ENCODE measurements at places on chromosomes 2 and 18. TPM values are rescaled to one million over a fixed set of nuclear protein-coding genes. Genes with fewer than 3 reads are reported as not detected.

GRCh38 chr2:3644246-3644525 is 13.8 kb upstream of the ALLC start:
- H3K4me3 ChIP-seq, result no peak overlapping the region
- H3K27ac ChIP-seq, result no peak overlapping the region
- no peaks in the 10 kb centered on the region for H3K4me1 ChIP-seq
- H3K36me3 ChIP-seq, result no peaks in the 10 kb centered on the region
- no peak for DNase-seq
- H3K27me3 ChIP-seq, result no peaks in the 10 kb centered on the region

DNA sequence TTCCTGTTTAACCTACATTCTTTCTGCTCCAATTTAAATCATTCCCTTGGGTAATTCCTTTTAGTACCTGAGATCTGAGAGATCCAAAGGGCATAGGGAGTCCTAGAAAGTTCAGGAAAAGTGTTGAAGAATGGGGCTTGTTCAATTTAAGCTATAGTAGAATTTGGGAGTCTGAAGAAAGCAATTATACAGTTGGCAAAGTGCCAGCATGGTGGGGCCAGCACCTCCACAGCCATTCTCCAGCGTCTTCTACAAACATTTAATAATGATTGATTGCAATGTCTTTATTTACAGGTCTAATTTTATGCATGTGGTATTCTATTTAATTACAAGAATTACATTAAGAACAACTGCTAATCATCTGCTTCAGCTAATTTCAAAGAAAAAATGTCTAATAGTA is 957.7 kb upstream of the GYPC start:
- no peak overlapping the region for H3K4me3 ChIP-seq
- no peak overlapping the region for H3K27ac ChIP-seq
- H3K4me1 ChIP-seq, result peaks cover 6% of the 10 kb centered on the region
- DNase-seq, result no peak
- H3K36me3 ChIP-seq, result no peaks in the 10 kb centered on the region

DNA sequence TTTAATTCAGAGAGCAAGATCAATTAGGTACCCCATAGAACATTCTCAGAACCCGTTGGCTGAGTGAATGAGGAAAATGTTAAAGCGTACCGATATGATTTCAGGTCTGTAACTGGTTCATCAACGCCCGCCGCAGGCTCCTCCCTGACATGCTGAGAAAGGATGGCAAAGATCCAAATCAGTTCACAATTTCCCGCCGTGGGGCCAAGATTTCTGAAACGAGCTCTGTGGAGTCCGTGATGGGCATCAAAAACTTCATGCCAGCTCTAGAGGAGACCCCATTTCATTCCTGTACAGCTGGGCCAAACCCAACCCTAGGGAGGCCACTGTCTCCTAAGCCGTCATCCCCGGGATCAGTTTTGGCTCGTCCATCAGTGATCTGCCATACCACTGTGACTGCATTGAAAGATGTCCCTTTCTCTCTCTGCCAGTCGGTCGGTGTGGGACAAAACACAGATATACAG is 7.3 kb downstream of the TGIF1 start:
- peaks cover 88% of the 10 kb centered on the region for H3K4me1 ChIP-seq
- DNase-seq, result no peak
- peak overlapping the region; percentile 38 for H3K4me3 ChIP-seq
- peaks cover 43% of the 10 kb centered on the region for H3K36me3 ChIP-seq
- H3K27ac ChIP-seq, result peak overlapping the region; percentile 88

DNA sequence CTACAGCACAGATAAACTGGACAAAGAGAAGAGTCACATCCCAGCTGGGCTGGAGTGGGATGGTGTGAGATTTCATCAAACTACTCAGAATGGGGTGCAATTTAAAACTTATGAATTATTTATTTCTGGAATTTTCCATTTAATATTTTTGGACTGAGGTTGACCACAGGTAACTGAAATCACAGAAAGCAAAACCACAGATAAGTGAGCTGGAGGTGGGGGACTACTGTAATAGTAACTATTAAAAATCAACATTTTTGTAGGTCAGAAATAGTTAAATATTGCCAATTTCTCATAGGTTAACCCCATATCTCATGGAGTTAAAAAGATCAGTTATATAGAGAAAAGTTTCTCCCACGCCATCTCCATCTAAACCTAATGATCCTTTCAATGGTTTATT is 88.1 kb downstream of the SPOPL start:
- H3K36me3 ChIP-seq, result peaks cover 3% of the 10 kb centered on the region
- no peaks in the 10 kb centered on the region for H3K4me1 ChIP-seq
- H3K27ac ChIP-seq, result no peak overlapping the region
- H3K27me3 ChIP-seq, result no peaks in the 10 kb centered on the region
- no peak for DNase-seq
- H3K4me3 ChIP-seq, result no peak overlapping the region

- H3K36me3 ChIP-seq, result no peaks in the 10 kb centered on the region
- no peak overlapping the region for H3K27ac ChIP-seq
- no peak for DNase-seq
- no peak overlapping the region for H3K4me3 ChIP-seq
- H3K4me1 ChIP-seq, result no peaks in the 10 kb centered on the region
- no peaks in the 10 kb centered on the region for H3K27me3 ChIP-seq
Observed at GRCh38 chr2:37797081-37797480, 125.6 kb upstream of the CDC42EP3 start.

DNA sequence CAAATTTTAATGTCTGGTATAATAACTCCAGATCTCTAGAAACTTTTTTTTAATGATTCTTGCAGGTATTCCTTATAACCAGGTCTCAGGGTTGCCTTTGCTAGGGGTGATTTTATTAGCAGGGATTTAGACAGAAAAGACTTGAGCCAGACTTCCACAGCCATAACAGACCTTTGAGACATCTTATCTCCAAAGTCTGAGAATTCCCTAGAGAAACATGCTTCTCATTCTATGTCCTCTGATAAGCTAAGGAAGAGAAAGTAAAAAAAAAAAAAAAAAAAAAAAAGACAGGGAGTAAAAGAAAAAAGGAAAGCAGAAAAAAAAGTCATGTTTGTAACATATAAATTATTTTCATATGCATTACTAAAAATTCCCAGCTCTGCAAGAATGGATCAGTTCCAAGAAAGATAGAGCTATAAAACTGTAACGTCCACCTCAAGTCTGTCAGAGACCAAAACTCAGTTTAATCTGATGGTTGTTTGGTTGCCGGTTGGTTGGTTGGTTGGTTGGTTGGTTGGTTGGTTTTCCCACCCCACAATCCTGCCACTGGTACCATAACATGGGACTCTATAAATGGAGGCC is 153.8 kb downstream of the COL6A3 start:
- no peak overlapping the region for H3K4me3 ChIP-seq
- DNase-seq, result no peak
- no peaks in the 10 kb centered on the region for H3K36me3 ChIP-seq
- H3K27me3 ChIP-seq, result no peaks in the 10 kb centered on the region
- H3K4me1 ChIP-seq, result no peaks in the 10 kb centered on the region
- H3K27ac ChIP-seq, result no peak overlapping the region

DNA sequence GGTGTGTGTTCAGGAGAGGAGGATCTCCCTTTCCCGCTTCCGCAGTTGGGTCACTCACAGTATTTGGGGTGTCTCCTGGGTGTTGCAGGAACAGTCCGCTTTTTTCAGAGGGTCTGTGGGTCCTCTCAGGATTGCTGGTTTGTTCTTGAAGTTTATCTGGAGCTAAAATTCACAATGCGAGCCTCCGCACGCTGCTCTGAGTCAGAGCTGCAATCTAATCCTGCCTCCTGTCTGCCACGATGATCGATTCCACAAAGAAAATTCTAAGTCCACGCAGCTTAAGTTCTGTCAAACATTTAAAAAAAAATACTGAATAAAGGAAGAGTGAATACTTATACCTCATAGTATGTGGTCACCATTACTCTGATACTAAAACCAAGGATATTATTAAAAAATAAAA is 76.5 kb downstream of the RAD51AP2 start:
- H3K36me3 ChIP-seq, result no peaks in the 10 kb centered on the region
- no peak overlapping the region for H3K27ac ChIP-seq
- no peak overlapping the region for H3K4me3 ChIP-seq
- H3K4me1 ChIP-seq, result no peaks in the 10 kb centered on the region
- DNase-seq, result no peak

DNA sequence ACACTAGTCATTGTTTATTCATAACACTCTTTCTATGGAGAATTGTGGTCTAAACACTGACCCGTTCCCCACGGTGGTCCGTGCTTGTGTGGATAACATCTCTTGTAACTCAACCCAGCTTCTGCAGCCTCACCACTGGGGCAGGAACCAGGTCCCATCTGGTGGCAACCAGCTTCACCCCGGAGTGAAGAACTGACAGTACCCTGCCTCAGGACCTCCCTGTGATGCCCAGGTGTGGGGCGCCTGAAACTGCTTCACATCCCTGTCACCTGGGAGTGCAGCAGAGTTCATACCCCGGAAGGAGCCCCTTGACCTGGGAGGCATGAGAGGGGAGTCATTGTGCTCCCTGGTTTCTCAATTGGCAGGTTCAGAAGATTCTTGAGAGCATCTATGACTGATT is 81.1 kb downstream of the LONRF2 start:
- no peak for DNase-seq
- peaks cover 4% of the 10 kb centered on the region for H3K27me3 ChIP-seq
- peak overlapping the region; percentile 10 for H3K27ac ChIP-seq

DNA sequence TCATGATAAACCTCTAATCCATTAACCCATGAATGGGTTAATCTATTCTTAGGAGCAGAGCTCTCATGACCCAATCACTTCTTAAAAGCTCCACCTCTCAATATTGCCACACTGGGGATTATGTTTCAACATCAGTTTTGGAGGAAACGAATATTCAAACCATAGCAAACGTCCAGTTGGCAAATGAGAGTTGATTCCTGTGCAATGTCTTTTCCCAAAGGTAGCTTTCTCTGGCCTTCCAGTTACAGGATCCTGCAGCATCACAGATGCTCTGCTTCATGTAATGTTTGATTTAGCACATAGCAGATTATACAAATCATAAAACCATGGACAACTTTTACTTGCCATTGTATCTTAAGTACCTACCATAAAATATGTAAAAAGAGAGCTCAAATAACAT is 481.0 kb downstream of the TNS1 start:
- no peaks in the 10 kb centered on the region for H3K36me3 ChIP-seq
- no peaks in the 10 kb centered on the region for H3K27me3 ChIP-seq
- no peak overlapping the region for H3K4me3 ChIP-seq
- no peaks in the 10 kb centered on the region for H3K4me1 ChIP-seq
- no peak for DNase-seq

DNA sequence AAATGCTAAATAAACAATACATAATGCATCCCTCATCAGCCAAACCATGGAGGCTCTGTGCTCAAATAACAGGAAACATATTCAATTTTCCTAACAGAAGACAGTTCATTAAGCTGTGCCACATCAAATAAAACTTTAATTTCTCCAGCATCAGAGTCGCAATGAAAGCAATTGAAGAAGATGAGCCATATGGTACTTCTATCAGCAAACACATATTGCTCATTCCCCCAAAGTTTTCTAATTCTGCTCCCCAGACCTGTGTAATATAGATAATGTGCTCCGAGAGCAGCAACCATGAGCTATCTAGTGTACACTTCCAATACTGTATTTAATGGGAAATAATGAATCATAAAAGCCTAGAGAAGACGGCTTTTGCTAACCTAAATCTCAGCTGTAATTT is 263.2 kb downstream of the MEIS1 start:
- H3K4me3 ChIP-seq, result no peak overlapping the region
- H3K27me3 ChIP-seq, result peaks cover 7% of the 10 kb centered on the region
- DNase-seq, result no peak
- no peaks in the 10 kb centered on the region for H3K36me3 ChIP-seq
- no peak overlapping the region for H3K27ac ChIP-seq
- peaks cover 80% of the 10 kb centered on the region for H3K4me1 ChIP-seq

GRCh38 chr18:58533766-58534165 is 95.1 kb downstream of the ALPK2 start:
- no peaks in the 10 kb centered on the region for H3K27me3 ChIP-seq
- no peak overlapping the region for H3K27ac ChIP-seq
- H3K4me1 ChIP-seq, result peaks cover 22% of the 10 kb centered on the region
- no peaks in the 10 kb centered on the region for H3K36me3 ChIP-seq
- DNase-seq, result no peak
- H3K4me3 ChIP-seq, result no peak overlapping the region

DNA sequence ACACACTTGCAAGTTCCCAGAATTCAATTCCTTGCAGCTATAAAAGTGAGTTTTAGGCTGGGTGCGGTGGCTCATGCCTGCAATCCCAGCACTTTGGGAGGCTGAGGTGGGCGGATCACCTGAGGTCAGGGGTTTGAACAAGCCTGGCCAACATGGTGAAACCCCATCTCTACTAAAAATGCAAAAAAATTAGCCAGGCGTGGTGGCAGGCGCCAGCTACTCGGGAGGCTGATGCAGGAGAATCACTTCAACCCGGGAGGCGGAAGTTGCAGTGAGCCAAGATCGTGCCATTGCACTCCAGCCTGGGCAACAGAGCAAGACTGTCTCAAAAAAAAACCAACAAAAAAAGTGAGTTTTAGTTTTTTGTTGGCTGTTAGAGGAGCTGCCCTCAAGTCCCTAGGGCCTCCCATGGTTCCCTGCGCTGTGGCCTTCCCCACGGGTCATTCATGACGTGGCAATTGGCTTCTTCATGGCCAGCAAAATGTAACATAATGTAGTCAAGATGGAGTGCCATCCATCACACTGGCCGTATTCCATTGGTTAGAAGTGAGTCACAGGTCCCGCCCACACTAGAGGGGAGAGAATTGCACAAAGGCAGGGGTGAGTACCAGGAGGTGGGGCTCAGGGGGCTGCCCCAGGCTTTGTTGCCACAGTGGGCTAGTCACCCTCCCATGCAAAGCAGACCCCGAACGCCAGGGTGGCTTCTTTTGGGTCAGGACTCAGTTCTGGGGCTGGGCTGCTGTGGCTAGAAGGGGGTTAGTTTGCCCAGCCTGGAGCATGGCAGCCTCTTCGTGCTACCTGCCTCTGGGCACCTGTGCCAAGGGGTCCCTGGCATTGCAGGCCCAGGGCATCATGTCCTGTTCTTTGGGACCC is 37.7 kb upstream of the INHBB start:
- no peak overlapping the region for H3K4me3 ChIP-seq
- H3K27ac ChIP-seq, result no peak overlapping the region
- H3K27me3 ChIP-seq, result peaks cover 11% of the 10 kb centered on the region
- H3K36me3 ChIP-seq, result no peaks in the 10 kb centered on the region
- H3K4me1 ChIP-seq, result peaks cover 9% of the 10 kb centered on the region

GRCh38 chr18:32998921-32999320 is 226.1 kb upstream of the KLHL14 start:
- H3K4me3 ChIP-seq, result no peak overlapping the region
- no peaks in the 10 kb centered on the region for H3K4me1 ChIP-seq
- H3K36me3 ChIP-seq, result no peaks in the 10 kb centered on the region
- no peaks in the 10 kb centered on the region for H3K27me3 ChIP-seq
- peak overlapping the region; percentile 93 for H3K27ac ChIP-seq
- no peak for DNase-seq

Gene PLGLB2
- total RNA-seq, result 2.2 TPM

Gene LAMA1
- total RNA-seq, result 96.1 TPM

Gene KIF5C
- 63.3 TPM for total RNA-seq

Gene SDC1
- 85.4 TPM for total RNA-seq

Gene PARD3B
- 15.9 TPM for total RNA-seq

Gene FSIP2
- total RNA-seq, result 10.1 TPM

Gene SLC40A1
- 2.0 TPM for total RNA-seq
